Mucosa of descending colon (tissue), 3 donors: ENCODE measurements at places on chromosomes 5 and 9.
A peak's percentile ranks its signal among the peaks of the same experiment; 100 is the strongest.

GRCh38 chr9:68973619-68974018 is 40.3 kb downstream of the PRKACG start:
- DNase-seq, result no peak

GRCh38 chr5:124761010-124761409 is 14.6 kb upstream of the ZNF608 start:
- DNase-seq, result no peak

DNA sequence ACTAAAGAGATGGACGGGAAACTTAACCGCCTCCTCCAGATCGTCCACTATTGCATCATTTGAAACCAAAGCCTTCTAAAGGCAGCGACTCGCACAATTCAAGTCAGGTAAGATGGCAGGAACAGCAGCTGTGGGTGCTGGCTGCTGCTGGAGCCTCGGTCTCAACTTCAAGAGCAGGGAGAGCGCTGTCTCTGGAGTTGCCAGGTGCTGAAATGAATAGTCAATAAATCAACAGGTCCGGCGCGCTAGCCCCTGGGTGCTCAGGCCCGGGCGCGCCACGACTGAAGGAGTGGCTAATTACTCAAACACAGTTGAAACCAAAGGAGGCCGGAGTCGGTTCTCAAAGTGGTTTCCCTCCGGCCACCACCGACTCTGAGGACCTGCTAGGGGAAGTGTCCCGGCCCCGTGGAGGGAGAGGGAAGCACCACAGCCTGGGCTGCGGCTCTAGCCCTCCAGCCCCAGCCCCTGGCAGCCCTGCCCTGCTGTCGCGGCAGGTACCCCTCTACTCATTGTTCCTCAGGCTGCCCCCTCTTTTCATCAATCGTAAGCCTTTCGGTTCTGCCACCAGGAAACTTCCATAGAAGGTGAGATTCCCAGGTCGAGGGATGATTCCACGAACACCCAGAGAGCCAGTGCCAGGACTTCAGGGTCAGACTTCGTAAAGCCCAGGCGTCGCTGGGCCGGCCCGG is 804 bp downstream of the TTC39B start:
- peak; percentile 81 for DNase-seq

GRCh38 chr9:129803676-129804060 is 684 bp downstream of the TOR1B start:
- DNase-seq, result no peak

DNA sequence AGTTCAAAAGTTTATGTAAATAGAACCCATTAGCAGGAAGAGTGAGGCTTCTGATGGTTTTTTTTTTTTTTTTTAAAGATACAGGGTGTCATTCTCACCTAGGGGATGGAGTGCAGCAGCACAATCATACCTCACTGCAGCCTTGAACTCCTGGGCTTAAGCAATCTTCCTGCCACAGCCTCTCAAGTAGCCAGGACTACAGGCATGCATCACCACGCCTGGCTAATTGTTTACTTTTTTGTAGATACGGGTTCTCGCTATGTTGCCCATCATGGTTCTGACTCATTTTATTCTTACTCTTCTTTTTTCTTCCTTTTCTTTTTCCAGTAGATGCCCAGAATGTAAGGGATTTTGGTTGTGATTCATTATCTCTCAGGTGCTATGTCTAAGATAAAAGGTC is 201.1 kb downstream of the NNT start:
- no peak for DNase-seq

DNA sequence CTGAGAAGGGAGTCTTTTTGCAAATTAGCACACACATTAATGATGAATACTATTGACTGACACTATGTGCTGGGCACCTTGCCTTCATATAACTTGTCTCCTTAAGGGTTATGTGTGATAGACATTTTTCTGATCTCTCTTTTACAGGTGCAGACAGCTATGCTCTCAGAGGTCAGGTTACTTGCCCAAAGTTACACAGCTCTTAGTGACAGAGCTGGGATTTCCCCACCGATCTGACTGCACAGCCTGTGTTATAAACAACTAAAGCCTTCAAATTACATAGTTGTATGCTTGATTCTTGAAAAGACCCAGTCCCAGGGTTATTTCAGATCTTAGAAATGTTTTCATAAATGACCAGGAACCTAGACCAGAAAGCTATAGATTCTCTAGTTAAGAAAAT is 462.7 kb downstream of the EBF1 start:
- DNase-seq, result no peak

DNA sequence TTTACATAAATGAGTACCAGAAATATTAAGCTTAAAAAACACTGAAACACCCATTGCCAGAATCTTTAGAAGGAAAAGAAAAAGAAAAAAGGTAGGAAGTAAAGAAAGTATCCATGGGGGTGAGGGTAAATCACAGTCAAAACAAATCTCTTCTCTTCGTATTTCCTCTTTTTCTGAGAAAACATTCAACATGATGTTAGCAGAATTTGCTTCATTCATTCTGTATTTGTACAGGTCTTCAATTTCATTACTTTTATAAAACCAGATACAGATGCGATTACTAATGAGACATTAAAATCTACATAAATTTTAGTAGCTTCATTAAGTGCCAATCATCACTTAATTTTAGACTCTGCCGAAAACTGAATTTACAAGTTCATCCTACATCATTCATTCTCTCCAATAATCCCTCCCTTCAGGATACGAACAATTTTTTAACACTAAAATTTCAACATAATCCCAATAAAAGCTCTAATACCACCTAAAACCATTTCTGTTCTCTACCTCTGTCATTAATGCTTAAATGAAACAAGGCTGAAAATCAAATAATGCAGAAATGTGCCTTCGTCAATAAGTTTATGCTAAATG is 7.0 kb downstream of the NR3C1 start:
- no peak for DNase-seq

DNA sequence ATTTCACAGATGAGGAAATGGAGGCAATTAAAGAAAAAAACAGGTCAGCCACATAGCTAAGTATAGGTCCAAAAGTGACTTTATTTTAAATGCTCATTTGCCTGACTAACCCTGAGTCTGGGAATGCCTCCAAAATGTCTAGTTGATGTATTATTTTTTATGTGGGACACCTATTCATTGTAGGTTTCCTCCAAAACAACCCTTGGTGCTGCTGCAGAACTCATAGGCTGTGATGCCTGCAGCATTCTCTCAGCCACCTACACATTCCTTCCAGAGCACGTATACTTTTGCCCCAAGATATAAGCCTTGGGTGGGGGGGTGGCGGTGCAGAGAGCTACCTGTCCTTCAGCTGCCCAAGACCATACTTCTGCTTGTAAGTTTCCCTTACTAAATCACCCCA is 77.4 kb downstream of the MSX2 start:
- DNase-seq, result no peak

GRCh38 chr9:136193127-136193890 is 11.6 kb downstream of the LHX3 start:
- no peak for DNase-seq

GRCh38 chr5:171688696-171689495 is 96.7 kb upstream of the SMIM23 start:
- DNase-seq, result no peak

- no peak for DNase-seq
These were observed 156.9 kb downstream of the CNTLN start for GRCh38 chr9:17291766-17292165.

GRCh38 chr5:77859306-77859705 is 83.2 kb upstream of the TBCA start:
- no peak for DNase-seq

GRCh38 chr9:105141146-105141975 is 103.1 kb upstream of the SLC44A1 start:
- DNase-seq, result peak; percentile 21

DNA sequence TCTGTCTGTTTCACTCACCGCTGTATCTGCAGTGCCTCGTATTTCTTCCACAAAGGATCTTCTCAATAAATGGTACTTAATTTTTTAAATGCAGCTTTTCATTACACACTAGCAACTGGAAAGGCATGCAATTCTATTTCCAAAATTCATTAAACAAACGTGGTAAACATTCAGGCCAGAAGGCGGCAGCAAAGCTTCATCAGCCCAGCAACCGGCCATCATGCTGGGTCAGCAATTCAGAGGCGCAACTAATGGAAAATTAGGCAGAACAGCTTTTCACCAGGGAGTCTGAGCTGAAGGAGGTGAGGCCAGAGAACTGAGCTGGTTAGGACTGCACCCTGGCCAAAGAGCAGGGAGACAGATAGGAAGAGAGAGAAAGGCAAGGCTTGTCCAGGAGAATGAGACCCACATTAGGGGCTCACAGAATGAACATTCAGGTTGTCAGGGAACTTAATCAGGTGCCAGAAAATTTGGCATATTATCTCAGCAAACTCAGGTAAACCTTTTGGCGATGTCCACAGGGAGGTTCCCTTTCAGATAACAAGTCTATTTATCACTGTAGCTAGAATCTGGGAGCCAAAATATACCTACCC is 17.7 kb upstream of the RNF180 start:
- peak; percentile 37 for DNase-seq

GRCh38 chr9:33837138-33837537 is 20.2 kb downstream of the UBE2R2 start:
- no peak for DNase-seq

DNA sequence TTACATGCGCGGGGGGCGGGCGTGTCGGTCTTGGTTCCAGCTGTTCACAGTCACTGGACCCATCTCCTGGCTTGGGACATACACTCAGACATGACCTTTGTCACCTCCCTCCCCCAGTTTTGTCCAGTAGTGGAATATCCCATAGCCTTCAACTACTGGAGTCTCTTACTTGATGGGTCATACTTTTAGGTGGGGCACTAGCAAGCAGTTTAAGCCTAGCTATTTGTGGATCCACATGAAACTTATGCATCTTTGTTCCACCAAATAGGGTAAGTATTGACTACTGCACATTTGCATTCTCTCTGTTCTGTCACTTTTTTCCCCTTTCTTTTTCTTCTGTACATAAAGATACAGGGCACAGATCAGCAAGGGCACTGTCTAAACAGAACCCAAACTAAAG is 15.4 kb upstream of the MAMDC2 start:
- no peak for DNase-seq

DNA sequence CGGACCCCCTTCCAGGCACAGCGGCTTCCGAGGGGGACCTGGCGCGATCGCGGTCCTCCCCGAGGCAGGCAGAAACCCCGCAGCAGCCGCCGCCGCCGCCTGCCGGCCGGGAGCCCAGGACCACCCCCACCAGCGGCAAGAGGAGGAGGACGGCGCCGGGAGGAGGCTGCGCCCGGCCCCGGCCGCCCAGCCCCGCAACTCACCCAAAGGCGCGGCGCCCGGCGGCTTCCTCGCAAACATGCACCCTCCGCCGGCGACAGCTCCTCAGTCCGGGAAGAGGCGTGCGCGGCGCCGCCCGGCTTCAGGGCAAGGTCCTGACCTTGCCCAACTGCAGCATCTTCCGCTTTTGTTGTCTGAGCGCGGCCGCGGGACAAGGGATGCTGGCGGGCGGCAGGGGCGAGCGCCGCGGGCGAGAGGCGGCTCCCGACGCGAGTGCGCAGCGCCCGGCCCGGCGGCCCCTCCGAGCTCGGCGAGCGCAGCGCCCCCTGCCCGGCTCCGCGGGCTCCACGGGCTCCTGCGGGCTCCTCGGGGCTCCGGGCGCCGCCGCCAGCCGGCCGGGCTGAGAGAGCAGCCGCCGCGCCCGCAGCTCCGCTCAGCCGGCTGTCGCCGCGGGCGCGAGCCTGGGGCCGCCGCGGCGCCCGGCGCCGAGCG is 507 bp downstream of the CTNND2 start:
- DNase-seq, result no peak

- no peak for DNase-seq
These were observed 68.2 kb downstream of the DMRTA1 start for GRCh38 chr9:22514871-22515270.

- DNase-seq, result no peak
These were observed 112.9 kb upstream of the ACTBL2 start for GRCh38 chr5:57595523-57595991.
